ENCODE measurements at places on chromosomes 16 and 17. TPM values are rescaled to one million over a fixed set of nuclear protein-coding genes. Genes with fewer than 3 reads are reported as not detected.

Gene KRTAP2-3
- total RNA-seq = not detected

Gene CCDC154
- 0.59 TPM for total RNA-seq

Gene PFN1
- 95.4 TPM for total RNA-seq

Gene KRT24
- not detected for total RNA-seq

DNA sequence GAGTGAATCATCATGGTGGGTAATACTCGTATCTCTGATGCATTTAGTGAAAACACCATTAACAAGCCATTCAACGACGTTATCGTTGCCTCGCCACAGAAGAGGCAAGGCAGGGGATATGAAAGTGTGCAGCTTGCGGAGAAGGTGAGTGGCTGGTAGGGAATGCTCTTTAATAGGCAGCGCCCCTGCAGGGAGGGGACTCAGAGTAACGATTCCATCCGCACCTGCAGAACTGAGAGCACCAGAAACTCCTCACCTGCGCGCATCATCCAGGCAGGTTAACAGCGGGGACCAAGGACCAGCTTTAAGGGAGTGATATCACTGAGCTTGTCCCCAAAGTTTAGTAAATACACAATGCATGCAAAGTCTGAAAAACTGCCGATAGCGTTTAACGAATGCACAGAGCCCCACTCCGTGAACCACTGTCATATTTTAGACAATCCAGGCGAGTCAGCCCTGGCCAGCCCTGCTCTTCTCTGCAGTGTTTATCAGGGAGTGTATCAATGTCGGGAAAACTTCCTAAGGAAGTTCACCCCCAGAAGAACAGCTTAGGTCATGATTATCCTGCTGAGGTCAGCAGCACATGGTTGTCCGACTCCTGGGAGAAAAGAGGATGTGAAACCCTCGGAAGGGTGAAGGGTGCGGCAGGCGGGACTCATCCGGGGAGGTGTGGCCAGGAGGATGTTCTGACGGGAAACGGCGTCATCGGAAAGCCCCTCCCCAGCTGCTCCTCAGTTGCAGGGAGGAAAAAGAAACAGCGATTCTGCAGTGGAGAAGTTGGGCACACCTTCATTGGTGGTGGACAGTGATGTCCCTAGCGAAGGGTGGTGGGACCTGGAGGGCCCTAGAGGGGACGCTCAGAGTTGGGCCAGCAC lies 68.5 kb upstream of the DNAH17 start:
- DNase-seq = no peak
- no peak overlapping the region for H3K4me3 ChIP-seq
- H3K27ac ChIP-seq = no peak overlapping the region

- no peaks in the 10 kb centered on the region for H3K27me3 ChIP-seq
- H3K4me1 ChIP-seq = peaks cover 23% of the 10 kb centered on the region
- no peak overlapping the region for H3K27ac ChIP-seq
Observed at GRCh38 chr16:85037050-85037410, 9.4 kb downstream of the KIAA0513 start.

DNA sequence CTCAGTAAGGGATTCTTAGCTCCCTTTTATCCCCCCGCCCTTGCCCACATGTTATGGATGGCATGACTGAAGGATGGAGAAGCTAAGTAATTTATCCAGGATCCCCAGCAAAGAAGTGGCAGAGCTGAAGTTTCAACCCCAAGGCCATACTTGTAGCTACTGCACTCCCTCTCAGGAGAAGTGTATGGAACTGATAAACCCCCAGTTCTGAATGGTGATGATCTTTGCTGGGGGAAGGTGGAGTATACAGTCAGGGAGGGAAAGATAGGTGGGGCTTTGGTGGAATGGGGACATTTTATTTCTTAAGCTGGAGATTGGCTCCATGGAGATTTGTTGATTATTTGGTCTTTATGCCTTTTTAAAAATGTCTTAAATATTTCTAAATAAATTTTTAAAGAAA lies 58.3 kb downstream of the TNRC6C start:
- DNase-seq = no peak
- peaks cover 5% of the 10 kb centered on the region for H3K4me1 ChIP-seq
- peaks cover 4% of the 10 kb centered on the region for H3K36me3 ChIP-seq
- H3K4me3 ChIP-seq = no peak overlapping the region
- H3K27me3 ChIP-seq = no peaks in the 10 kb centered on the region
- no peak overlapping the region for H3K27ac ChIP-seq

DNA sequence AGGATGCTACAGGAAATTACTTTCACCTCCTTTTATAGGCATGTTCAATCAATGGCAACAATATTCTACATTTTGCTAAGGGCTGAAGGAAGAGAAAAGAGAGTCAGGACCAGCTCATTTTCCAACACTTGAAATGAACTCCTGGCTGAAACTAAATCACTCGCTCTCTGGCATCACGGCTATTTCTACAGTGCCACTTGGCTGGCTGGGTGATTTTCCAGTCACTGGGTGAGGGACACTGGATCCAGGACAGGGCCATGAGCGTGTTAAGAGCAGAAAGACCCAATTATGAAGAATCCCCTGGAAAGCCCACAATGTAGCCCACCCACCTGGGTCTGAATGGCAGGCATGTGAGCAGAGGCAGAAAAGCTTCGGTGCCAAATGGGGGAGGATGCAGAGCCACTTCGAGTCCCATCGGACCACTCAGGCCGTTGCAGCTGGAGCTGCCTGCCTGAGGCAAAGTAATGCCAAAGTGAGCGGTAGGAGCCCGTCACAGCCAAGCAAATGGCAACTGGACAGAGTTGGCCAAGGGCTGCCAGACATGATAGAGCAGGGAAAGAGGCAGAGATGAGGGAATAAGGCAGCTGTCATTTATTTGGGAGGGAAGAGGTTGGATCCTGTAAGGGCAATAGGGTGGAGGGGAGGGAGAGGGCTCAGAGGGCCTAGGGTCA lies 246.2 kb downstream of the STX8 start:
- H3K27ac ChIP-seq = peak overlapping the region; percentile 84
- H3K36me3 ChIP-seq = no peaks in the 10 kb centered on the region
- peaks cover 31% of the 10 kb centered on the region for H3K4me1 ChIP-seq
- H3K4me3 ChIP-seq = no peak overlapping the region
- no peak for DNase-seq

Data from spinal cord (tissue), 10 donors.